ENCODE measurements at places on chromosomes 5 and 9.

GRCh38 chr9:123834218-123834888 is 95.6 kb downstream of the DENND1A start:
- DNase-seq: no peak

DNA sequence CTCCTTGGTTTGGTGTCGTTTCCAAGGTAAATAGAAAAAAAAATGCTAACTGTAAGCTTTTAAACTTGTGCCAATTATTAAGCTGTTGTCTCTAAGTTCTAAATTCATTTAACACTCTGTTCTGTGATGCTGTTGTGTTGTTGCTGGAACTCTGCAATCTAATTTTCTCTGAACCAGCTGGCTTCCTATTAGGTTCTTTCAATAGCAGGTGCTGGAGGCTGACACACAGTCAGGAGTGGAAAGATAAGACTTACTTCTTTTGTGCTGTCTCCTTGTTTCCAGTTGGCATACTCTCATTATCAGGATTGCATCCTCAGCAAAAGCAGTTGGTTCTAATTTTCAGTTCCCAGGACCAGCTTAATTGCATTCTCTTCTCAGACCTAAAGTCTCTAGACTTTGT is 1252.6 kb upstream of the NUDT12 start:
- DNase-seq: no peak

DNA sequence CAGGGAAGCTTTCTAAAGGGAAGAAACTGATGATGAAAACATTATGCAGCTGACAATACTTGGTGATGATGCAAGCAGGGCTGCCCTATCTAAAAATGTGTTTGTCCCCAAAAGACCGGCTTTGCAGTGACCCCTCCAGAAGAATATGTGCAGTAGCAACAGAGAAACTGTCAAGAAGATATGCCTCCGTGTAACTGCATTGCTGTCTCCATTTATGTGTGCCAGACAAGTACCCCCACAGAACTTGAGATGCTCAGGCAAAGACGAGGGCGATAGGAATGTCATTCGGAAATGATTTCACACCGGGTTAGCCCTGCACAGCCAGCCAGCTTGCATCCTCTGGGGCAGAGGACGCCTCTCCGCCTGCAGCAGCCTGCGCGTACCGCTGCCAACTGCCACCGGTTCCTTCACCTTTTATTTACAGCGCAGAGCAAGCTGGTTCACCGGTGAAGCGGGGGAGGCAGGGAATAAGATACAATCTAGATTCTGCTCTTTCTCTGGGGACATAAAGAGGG is 2.0 kb downstream of the GABBR2 start:
- DNase-seq: no peak

GRCh38 chr9:124489222-124489621 is 18.0 kb downstream of the NR5A1 start:
- no peak for DNase-seq

Data from Karpas-422 (cell line).